ENCODE measurements at places on chromosomes 16 and 17. TPM values are rescaled to one million over a fixed set of nuclear protein-coding genes. Genes with fewer than 3 reads are reported as not detected.

TMEM220 gene
- 8.3 TPM for polyA plus RNA-seq

IRX5 gene
- polyA plus RNA-seq: 19.4 TPM

CNTNAP4 gene
- polyA plus RNA-seq: not detected

NHLRC4 gene
- polyA plus RNA-seq: 0.50 TPM

BCO1 gene
- polyA plus RNA-seq: not detected

C16orf92 gene
- polyA plus RNA-seq: not detected
